CD8-positive, alpha-beta memory T cell (primary cell): ENCODE measurements at places on chromosomes 7 and 10. TPM values are rescaled to one million over a fixed set of nuclear protein-coding genes. Genes with fewer than 3 reads are reported as not detected.

PLAU gene
- polyA plus RNA-seq, result not detected

PRLHR gene
- not detected for polyA plus RNA-seq

UMAD1 gene
- 27.4 TPM for polyA plus RNA-seq

PLEKHS1 gene
- polyA plus RNA-seq, result not detected

TRIM74 gene
- polyA plus RNA-seq, result not detected

ANKRD1 gene
- not detected for polyA plus RNA-seq

ASAH2 gene
- polyA plus RNA-seq, result 0.94 TPM

SPDYE2B gene
- 0.28 TPM for polyA plus RNA-seq

C10orf95 gene
- polyA plus RNA-seq, result 0.70 TPM

ANLN gene
- 0.25 TPM for polyA plus RNA-seq

GPR26 gene
- not detected for polyA plus RNA-seq

MPP7 gene
- polyA plus RNA-seq, result 22.2 TPM

ANKRD22 gene
- 0.63 TPM for polyA plus RNA-seq

SMKR1 gene
- 12.2 TPM for polyA plus RNA-seq

ABCA13 gene
- not detected for polyA plus RNA-seq

DNAJC30 gene
- polyA plus RNA-seq, result 10.0 TPM

ZC3HAV1L gene
- polyA plus RNA-seq, result 1.1 TPM

CASP2 gene
- 23.0 TPM for polyA plus RNA-seq

PLCE1 gene
- 0.14 TPM for polyA plus RNA-seq

NEUROD6 gene
- polyA plus RNA-seq, result not detected

ZNF853 gene
- 11.2 TPM for polyA plus RNA-seq

PSMC2 gene
- polyA plus RNA-seq, result 107 TPM

CYP2C19 gene
- not detected for polyA plus RNA-seq

UCN3 gene
- polyA plus RNA-seq, result not detected

CPED1 gene
- polyA plus RNA-seq, result not detected

PTPN20 gene
- polyA plus RNA-seq, result 1.3 TPM

FGFR2 gene
- polyA plus RNA-seq, result 1.3 TPM

CEP55 gene
- 0.97 TPM for polyA plus RNA-seq

FLNC gene
- not detected for polyA plus RNA-seq

PRSS58 gene
- polyA plus RNA-seq, result not detected

SLC39A12 gene
- polyA plus RNA-seq, result not detected

CHRM2 gene
- not detected for polyA plus RNA-seq

GCK gene
- 0.46 TPM for polyA plus RNA-seq

PIP gene
- not detected for polyA plus RNA-seq

PDZD7 gene
- polyA plus RNA-seq, result 0.23 TPM
